ENCODE measurements at places on chromosomes 7 and 10.

- DNase-seq, result peak; percentile 68
These were observed 472.0 kb downstream of the KCNMA1 start for GRCh38 chr10:77165445-77166208.

GRCh38 chr10:60209874-60210570, 179.7 kb downstream of the ANK3 start:
- peak; percentile 65 for DNase-seq

DNA sequence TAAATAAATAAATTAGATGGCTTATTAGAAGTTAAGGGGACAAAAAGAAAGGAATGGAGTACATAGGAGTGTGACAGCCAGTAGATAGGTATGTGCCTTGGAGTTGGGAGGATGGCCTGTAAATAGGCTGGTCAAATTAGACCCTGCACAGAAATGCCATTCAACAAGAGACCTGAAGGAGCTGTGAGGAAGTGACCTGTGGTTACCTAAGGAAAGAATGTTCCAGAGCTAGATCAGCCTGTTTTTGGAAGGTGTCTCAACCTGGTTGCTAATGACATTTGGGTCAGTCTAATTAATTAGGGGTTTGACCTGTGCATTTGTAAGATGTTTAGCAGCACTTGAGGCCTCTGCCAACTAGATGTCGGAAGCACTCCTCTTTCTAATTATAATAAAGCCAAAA, 315.3 kb upstream of the PLXDC2 start:
- no peak for DNase-seq

GRCh38 chr10:74589226-74589673, 237.2 kb upstream of the KAT6B start:
- DNase-seq, result peak; percentile 73

DNA sequence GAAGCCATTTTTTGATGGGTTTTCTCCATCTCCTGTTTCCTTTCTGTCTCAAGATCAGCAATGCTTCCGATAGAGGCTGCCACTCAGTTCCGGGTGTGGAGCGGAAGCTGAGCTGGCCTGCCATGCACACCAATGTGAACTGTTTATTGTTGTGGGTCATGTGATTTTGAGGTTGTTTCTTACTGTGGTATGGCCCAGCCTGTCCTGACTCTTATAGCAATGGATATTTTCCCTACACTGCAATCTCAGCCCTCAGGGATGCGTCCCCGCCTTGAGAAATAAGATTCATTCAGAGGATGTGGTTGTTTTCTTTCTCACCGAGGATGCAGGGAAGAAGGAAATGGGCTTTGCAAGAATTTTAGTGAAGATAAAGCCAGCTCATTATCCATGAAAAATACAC, 134.7 kb downstream of the PFKFB3 start:
- DNase-seq, result no peak

GRCh38 chr7:105096306-105096705, 82.3 kb downstream of the KMT2E start:
- no peak for DNase-seq

- DNase-seq, result no peak
These were observed 314.7 kb downstream of the BICC1 start for GRCh38 chr10:58827381-58827780.

DNA sequence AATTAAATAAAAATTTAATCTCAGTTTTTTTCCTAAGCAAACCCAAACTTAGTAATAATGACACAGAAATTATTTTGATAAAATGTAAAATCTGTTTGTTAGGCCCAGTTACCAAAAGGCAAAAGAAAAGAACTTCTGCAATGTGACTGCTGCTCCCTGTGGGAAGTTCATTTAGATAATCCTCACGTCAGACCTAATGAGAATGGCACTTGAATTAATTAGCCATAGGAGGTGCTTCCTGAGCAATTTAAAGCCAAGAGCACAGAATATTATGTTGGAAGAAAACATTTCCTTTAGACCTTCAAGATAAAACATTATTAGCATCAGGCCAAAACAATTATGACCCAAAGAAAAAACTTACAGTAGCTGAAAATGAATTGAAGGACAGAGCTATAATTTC, 19.4 kb downstream of the SPAM1 start:
- DNase-seq, result no peak

DNA sequence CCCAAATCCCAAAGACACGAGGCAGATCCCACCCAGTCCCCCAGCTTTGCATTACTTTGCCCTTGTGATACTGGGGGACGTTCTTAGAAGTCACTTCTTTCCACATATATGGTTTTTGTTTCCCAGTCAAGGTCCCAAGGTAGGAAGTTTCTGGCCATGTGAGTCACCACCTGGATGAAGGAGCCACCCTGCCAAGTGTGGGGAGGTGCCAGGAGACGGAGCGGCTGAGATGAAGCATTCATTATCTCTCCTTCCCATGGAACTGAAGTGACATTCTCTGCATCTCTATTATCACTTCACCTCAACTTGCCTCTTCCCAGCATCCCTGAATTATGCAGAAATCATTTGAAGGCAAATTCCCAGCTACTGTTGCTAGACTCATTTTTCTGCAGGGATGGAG, 136.2 kb upstream of the INSYN2A start:
- DNase-seq, result no peak

- no peak for DNase-seq
These were observed 172.1 kb downstream of the SLC16A9 start for GRCh38 chr10:59537501-59537900.

GRCh38 chr10:22437620-22438588, 92.6 kb downstream of the SPAG6 start:
- peak; percentile 59 for DNase-seq

GRCh38 chr10:102713539-102713813, 721 bp downstream of the ARL3 start:
- DNase-seq, result no peak

DNA sequence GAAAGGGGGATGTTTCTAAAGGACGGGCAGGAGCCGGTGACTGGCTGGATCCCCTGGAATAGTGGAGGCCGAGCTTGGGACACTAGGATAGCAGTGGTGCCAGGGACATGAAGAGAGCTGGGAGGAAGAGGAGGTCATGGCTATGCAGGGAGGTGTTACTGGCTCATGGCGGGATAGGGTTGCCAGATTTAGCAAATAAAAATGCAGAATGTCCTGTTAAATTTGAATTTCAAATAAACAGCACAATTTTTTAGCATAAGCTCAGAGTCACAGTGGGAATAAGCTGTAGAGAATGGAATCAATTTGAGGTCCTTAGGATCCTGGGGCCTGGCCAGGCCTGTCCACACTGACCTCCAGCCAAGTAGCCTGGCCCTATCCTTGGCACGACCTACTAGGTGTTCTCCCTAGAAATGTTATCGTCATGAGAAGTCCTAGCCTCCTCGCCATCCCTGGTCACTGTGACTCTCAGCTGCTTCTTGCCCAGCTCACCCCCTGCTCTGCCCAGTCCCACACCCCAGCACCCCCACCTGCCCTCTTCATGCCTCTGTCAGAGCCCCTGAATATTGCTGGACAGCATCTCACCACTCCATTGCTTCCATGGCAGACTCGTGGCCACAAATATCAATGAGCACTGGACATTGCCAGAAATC, 7.6 kb upstream of the KCP start:
- no peak for DNase-seq

- no peak for DNase-seq
These were observed 429.7 kb downstream of the ARL4A start for GRCh38 chr7:13117103-13117502.

DNA sequence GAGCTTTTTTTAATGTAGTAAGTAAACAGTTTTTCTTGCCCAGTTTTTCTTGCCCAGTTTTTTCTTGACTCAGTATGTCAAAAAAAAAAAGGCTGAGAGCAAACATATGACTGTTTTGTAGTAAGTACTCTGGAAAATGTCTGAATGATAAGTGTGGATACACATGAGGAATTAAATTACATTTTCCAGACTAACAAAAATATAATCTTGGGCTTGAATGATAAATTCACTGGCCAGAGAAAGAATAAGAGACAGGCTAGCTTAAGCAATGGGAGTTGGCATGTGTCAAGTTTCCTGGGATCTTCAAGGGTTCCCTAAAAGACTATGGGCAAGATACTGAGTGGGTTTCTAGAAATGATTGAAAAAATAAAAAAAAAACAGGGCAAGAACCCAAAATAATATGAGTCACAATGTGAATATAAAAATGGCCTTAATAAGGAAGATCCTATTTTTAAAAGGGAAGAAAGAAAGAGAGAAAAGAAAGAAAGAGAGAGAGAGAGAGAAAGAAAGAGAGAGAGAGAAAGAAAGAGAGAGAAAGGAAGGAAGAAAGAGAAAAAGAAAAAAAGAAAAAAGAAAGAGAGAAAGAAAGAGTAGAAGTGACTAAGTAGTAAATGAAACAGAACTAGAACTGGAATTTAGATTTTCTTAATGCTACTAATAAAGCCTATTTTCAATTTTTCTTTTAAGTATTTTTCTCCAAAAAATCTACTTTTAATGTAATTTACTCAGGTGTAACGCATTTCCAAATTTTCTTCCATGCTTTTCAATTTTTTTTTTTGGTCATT, 60.2 kb downstream of the TFPI2 start:
- DNase-seq, result no peak

- no peak for DNase-seq
These were observed 265.1 kb upstream of the ZNF32 start for GRCh38 chr10:43913676-43914235.

DNA sequence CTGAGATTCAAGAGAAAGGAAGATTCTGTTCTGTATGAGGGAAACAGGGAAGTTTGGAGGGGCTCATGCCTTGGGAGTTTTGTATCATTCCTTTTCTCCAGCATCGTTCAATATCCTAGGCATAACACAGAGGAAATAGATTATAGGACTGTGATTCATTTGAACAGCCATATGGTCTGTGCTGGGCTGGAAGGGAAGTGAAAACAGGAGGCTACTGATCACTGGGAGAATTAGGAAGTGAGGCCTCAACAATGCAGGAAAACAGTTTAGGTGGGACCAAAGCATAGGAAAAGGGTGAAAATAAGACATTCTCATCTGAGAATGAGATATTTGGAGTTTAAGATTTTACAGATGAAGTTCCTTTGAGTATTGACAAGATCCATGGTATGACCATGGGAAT, 70.7 kb upstream of the MKX start:
- DNase-seq, result no peak

- DNase-seq, result no peak
These were observed 243.7 kb upstream of the SP8 start for GRCh38 chr7:21030237-21030871.

DNA sequence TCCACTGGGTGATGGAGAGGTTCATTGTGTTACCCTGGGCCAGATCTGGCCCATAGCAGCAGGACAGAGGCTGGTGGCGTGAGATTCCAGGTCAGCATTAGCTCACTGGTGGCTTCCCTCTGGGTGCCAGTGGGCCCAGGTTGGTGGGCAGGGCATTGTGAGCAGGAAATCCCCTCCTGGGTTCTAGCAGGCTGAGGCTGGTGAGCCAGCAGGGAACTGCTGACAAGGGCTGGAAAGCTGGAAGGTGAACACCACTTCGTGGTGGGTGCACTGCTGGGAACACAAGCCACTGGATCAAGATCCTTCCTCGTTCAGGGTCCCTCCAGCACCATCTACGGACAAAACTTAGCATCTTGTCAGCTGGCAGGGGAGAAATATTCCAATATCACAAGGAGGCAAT, 259.2 kb upstream of the FZD1 start:
- no peak for DNase-seq

DNA sequence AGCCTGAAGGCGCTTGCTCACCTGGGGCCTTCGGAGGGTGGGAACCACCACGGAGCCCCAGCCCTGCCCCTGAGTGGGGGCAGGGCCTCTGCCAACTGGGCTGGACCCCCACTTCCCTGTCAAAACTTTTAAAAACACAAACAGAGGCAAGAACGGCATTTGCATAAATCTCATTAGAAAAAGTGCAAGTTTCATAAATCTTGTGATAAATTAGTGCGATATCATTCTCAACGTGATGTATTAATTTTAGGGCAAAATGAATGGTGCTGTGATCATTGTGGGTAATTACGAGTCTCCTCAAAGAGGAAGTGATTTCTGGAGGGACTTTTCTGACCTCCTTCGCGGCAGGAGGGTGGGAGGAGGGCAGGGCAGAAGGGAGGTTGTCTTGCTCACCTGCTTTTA, 98.3 kb downstream of the CDH23 start:
- DNase-seq, result no peak

DNA sequence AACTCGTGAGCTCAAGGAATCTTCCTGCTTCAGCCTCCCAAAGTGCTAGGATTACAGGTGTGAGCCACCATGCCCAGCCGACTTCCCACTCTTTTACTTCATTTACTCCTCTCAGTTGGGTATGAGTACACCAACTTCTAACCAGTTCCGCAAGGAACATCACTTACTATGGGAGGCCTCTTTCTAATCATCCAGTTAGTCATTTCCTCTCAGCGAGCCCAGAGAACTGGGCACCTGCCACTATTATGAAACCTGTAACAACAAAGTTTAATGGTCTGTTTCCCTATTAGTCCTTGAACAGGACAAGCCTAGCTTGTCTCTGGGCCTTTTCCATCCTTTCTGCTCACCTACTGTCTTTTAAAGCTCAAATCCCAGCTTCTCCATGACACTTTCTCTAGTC, 88.8 kb downstream of the DNMBP start:
- DNase-seq, result no peak

- no peak for DNase-seq
These were observed 35.8 kb upstream of the NPSR1 start for GRCh38 chr7:34622182-34622581.

GRCh38 chr10:108911814-108912541, 1011.3 kb downstream of the XPNPEP1 start:
- DNase-seq, result peak; percentile 42

GRCh38 chr7:104208421-104208780, 588 bp upstream of the ORC5 start:
- no peak for DNase-seq

- DNase-seq, result no peak
These were observed 49.9 kb upstream of the TMEM26 start for GRCh38 chr10:61503051-61503450.

- peak; percentile 48 for DNase-seq
These were observed 8.4 kb upstream of the PGAM2 start for GRCh38 chr7:44073664-44074348.

- no peak for DNase-seq
These were observed 285.8 kb upstream of the CACNA2D1 start for GRCh38 chr7:82729172-82730030.

GRCh38 chr10:89389254-89389653, 3.2 kb upstream of the IFIT1 start:
- DNase-seq, result peak; percentile 47
